Stimulated activated CD8-positive, alpha-beta memory T cell treated with anti-CD3 and anti-CD28 coated beads, Interleukin-4, amount 100 ng/mL, for 1 hour (primary cell): ENCODE measurements at places on chromosomes 3 and 15.

DNA sequence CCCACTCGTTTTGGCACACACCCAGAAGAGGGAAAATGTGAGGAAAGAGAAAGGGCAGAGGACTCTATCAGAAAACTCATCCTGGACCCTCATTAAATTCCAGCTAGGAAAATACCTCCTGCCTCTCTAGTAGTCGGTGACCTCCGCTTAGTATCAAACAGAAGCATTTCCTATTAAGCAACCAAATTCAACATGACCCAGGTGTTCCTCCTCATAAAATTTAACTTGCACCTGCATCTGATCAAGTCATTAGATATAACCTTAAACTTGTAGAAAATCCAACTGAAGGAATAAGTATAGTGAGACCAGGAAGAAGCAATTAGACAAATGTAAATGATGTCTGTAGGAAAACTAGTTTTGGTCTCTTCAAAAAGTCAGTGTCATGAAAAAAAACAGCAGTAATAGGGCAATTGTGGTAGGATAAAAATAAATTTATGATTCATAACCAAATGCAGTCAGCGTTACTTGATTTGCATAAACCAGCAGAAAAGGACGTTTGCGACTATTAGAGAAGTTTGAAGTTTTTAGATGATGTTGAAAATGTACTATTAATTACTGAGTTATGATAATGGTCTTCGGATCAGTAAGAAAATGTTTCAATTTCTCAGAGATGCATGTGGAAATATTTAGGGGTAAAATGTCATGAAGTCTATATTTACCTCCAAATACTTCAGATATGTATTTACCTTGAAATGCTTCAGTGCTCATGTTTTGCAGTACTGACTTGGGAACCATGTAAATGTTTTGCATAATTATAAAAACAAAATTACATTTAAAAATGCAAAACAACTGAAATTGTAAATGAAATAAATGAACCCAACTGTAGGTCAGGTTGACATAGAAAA is 44.6 kb downstream of the LDHAL6B start:
- DNase-seq, result no peak

DNA sequence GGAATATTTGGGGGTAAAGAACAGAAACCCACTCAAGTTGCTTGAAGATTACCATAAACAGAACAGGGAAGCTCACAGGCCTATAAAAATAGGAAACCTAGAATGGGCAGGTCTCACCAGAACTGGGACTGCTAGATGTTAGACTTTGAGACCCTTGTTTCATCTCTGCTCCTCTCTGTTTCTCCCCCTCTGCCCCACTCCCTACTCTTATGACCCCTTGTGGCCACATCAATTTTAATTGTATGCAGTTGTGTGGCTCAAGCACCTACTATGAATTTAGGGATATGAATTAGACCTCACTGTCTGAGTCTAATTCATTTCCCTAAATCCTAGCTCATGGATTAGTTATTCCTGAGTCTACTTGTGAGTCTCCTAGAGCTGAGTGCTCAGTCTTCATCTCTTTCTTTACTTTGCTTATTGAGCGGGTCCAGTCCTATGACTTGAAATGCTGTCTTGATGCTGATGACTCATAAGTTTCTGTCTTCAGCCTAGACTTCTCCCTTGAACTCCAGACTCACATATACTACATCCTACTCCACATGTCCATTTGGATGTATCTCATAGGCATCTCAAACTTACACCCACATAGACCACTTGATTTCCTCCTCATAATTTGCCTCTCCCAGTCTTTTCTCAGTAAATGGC is 78.7 kb downstream of the ITPR1 start:
- no peak for DNase-seq

GRCh38 chr15:84783493-84784251 is 33.5 kb upstream of the ALPK3 start:
- DNase-seq, result no peak

DNA sequence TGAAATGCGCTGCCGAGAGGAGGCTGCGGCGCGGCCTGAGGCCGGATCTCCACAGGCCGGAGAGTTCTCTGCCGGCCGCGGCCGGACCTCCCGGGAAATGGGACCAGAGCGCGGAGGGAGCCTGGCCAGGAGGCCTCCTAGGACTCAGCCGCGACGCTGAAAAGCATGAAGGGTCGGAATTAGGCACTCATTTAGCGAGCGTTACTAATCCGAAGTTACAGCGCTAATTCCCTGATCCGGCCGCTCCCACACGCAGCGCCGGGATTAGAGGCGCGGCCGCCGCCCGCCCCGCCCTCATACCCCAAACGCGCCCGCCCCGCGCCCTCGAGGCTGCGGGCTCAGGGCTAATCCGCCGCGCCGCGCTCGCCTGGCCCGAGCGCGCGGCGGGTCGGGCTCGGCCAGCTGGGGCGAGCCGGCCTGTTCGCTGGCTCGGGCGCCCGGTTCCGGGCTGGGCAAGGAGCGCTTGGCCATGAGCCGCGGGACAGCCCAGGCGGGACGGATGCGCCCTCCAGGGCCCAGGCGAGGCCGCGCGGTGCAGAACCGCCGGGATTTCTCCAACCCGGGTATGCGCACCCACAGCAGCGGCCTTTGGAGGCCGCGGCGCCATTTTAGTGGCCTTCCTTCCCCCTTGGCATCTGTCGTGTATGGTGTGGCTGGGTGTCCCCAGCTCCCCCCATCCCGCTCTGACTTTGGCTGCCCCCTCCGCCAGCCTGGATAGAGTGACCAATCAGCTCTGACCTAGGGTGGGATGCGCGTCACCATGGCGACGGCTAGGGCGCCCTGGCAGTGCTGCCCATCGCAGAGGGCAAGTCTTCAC is 36.8 kb upstream of the POLG start:
- no peak for DNase-seq

GRCh38 chr15:74403991-74404563 is 29.7 kb downstream of the SEMA7A start:
- no peak for DNase-seq

- no peak for DNase-seq
Observed at GRCh38 chr3:164851905-164852304, 226.4 kb downstream of the SI start.

DNA sequence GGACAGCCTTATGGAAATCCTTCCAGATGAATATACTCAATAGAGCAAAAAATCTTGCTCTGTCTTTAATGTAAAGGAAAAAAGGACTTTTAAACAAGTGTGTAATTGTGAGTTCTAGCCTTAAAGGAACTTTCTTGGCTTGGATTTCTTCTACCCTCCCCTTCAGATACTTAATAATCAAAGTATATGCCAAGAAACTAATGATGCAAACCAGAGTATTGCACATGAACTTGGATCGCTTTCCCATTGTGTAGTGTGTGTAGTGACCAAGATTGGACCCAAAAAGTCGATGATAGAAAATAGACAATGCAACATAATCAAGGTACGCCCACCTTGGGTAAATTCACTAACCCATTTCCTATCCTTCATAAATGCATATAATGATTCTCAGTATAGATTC is 123.8 kb downstream of the TIGIT start:
- DNase-seq, result no peak

DNA sequence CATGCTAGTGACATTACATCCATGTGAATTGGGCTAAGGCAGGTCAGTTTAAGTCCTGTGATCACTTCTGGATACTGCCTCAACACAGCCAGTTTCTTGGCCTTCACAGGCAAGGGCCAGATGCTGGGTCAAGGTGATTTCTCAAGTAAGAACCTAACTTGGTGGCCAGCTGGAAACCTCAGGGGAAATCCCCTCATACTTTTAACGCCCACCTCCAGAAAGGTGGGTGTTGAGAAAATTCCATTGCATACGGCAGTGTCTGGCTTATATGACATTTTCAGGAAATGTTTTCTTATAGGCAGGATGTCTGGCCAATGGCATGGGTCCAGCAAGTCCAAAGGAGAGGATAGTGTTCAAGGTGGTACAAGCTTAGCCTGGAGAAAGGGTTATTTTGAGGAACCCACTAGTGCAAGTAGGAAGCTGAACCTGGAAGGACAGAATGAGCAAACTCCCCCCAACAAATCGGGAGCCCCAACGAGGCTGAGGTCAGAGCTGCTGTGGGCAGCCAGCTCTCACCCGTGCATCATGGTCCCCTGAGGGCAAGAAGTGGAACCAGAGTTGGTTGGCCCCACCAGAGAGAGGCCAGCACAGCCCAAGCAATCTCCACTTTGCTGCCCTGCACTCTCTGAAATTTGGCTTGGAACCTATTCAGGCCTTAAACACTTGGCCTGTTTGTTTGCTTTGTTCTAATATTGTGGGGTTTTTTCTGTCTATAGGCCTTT is 135.4 kb downstream of the PDE8A start:
- no peak for DNase-seq

DNA sequence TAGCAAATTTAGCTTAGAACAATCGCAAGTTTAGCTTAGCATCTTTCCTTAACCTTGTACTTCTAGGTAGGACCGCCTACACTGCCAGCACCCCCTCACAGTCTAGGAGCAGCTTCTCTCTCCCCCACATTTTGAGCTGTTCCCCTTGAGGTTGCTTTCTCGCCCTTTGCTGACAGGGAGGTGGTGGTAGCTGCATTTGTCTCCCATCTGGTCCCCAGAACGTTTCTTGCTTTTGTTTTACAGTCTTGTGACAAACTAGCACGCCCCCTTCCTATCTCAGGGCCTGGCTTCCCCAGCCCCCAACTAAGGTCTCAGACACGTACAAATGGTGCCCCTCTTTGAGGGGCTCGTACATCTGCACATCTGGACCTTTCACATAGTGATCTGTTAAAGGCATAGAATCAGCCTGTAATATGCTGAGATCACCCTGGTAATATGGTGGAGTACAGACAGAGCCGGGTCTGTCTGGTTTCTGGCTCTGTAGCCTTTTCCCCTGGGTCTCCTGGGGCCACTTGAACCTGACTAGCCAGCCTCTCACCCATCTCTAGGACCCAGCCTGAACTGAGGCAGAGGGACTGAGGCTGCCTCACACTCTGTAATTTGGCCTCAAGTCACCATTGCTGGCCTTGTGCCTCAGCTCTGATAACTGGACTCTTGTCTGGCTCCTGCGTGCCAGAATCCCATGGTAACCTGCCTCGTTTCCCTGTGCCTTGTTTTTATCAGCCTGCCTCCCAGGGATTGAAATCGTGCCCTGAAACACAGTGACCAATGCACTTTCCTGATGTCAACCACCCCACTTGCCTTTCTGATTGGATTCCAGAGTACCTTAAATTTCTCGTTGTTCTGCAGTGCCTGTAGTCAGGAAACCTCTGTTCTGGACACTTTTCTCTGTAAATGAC is 27.7 kb downstream of the CRTC3 start:
- no peak for DNase-seq

DNA sequence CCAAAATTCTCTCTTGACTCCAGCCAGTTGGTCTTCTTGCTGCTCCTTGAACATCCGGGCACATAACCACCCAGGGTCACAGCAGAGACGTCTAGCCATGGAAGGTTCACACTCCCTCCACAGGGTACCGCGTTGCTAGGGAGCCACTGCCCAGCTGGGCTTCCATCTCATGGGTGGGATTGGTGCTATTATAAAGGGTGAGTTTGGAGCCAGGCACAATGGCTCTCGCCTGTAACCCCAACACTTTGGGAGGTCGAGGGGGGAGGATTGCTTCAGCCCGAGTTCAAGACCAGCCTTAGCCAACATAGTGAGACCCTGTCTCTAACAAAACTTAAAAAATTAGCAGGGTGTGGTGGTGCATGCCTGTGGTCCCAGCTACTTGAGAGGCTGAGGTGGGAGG is 17.5 kb upstream of the SKOR1 start:
- no peak for DNase-seq

- DNase-seq, result no peak
Observed at GRCh38 chr3:194404365-194405140, 5.5 kb upstream of the GP5 start.

- no peak for DNase-seq
Observed at GRCh38 chr15:77617476-77618230, 15.1 kb downstream of the LINGO1 start.

GRCh38 chr3:100226712-100227429 is 33.9 kb upstream of the TBC1D23 start:
- no peak for DNase-seq

DNA sequence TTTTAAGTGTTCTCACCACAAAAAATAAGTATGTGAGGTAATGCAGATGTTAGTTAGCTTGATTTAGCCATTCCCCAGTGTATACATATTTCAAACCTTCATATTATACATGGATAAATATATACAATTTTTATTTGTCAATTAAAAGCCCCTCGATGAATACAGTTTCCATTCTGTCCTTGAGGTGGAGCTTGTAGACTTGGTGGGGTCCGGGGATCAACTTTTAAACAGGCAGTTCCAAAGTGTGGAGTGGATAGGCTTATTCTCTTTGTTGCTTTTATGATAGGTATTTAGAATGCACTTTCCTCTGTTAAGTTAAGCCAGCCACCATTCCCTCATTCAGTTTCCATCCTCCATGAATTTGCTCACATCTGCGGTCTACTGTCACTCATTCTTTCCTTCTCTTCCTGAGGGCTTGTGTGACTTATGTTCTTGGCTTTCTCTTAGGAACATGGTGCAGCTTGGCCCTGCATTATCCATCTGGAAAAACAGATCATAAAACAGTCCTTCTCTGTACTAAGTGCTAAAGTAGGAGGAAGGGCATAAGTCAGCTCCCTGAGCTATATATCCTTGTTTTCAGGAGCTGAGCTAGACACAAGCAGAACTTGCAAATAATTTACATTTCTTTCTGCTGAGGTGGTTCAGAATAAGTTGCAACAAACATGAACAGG is 149.1 kb downstream of the NFKBIZ start:
- no peak for DNase-seq

DNA sequence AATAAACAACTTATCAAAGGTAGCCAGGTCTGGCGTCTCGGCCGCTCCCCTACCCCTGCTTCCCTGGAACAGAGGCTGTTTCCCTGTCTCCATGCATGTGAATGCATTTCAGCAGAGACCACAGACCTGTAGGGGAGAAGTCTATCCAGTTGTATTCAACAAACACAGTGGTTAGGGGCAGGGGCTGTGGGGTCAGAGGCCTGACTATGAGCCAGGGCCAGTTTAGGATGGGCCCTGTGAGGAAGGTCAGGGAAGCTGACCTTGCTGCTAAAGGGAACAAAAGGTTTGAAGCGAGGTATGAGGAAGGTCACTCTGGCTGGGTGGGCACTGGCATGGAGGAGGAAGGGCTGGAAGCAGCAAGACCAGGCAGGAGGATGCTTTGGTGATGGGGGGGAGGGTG is 184.6 kb downstream of the XXYLT1 start:
- DNase-seq, result no peak

- DNase-seq, result no peak
Observed at GRCh38 chr3:52106951-52107611, 47.1 kb downstream of the POC1A start.

GRCh38 chr15:76391847-76392246 is 55.3 kb downstream of the ISL2 start:
- DNase-seq, result no peak

DNA sequence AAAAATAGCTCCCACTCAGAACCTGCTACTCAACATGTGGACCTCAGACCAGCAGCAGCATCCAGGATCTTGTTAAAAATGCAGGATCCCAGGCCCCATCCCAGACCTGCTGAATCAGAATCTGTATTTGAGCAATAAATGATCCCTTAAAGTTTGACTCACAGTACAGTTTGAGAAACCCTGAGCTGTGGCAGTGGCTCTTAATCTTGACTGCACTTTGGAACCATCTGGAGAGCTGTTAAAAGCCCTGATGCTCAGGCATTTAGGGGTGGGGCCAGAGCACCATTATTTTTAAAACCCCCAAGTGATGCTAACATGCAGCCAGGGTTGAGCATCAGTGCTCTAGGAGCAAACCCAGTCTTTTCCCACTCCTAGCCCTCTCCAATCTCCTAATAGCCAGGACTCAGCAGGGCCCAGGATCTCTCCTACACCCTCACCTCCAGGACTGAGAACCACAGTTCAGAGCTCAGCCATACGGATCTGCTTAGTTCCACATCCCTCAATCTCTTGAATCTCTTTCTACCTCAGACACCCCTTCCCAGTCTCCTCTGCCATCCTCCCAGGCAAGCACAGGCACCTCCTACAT is 10.2 kb downstream of the RFTN1 start:
- no peak for DNase-seq

- no peak for DNase-seq
Observed at GRCh38 chr3:101193957-101194356, 126.4 kb downstream of the IMPG2 start.
